GM12892 (cell line): ENCODE measurements at places on chromosomes 6 and 20.

DNA sequence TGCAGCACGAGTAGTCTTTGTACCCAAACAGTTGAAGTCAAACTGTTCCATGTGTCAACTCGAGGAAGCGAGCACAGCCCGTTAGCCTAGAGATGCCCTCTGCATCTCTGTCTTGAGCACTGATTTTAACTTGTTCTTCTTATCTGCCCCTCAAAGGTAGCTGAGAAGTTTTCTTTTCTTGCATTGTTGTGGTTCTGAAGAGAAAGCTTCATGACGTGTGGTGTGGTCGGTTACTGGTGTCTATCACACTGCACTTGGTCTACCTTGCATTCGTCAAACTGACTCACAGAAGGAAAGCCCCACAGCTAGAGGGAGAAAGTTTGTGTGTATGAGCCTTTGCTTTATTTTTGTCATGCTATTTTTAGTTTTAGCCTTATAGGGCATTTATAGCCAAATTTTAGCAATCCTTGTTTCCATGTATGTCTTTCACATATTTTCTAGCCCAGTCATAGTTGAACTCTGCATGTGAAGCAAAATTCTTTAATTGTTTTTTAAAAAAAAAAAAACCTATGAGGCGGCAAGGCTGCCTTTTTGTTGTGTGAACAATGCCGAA lies 115.1 kb downstream of the JAG1 start:
- no peak for DNase-seq

DNA sequence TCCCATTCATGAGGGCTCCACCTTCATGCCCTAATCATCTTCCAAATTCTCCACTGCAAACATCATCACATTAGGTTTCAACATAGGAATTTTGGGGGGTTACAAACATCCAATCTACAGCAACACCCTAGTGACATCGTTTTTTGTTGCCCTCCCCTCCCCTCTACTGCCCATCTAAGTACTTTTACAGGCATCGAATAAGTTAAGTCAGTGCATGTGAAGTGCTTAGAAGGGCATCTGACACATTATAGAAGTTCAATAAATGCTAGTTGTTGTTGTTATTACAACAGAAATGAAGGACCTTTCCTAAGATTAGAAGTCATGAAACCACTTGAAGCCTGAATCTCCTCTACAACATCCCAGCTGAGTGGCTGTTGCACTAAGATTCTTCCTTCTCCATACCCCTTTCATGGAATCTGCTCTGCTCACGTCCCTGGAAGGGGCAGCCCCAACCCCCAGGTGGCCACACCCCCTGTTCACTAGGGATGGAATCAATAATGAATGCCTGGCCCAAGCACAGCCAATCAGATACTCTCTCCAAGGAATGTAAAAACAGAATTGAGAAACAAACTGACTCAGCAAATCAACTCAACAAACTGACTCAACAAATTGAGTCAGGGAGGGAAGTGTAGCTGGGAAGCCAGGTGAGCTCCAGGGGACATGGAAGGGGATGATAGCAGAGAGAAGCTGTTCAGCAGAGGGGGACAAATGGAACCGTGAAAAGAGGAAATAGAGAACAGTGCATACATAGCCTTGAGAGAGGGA lies 3.9 kb upstream of the LRP11 start:
- DNase-seq: no peak

- DNase-seq: no peak
Measured at GRCh38 chr6:86961455-86962200, 24.3 kb downstream of the HTR1E start.

DNA sequence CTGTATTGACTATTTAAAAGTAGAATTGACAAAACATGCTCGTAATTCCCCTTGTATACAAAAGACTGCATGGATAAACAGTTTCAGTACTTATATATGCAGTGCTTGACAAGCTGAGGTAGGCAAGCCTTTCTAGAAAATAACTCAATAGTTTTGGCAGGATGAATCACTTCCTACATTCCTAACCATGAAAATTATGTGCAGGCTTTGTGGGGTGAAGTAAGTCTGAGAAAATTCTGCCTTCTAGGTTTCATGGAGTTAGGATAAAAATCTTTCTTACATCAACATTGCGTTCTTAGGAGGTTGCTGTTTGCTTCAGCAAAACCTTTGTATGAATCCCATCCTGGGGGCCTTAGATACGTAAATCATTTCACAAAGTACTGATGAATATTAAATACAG lies 801.4 kb upstream of the EYS start:
- DNase-seq: no peak

DNA sequence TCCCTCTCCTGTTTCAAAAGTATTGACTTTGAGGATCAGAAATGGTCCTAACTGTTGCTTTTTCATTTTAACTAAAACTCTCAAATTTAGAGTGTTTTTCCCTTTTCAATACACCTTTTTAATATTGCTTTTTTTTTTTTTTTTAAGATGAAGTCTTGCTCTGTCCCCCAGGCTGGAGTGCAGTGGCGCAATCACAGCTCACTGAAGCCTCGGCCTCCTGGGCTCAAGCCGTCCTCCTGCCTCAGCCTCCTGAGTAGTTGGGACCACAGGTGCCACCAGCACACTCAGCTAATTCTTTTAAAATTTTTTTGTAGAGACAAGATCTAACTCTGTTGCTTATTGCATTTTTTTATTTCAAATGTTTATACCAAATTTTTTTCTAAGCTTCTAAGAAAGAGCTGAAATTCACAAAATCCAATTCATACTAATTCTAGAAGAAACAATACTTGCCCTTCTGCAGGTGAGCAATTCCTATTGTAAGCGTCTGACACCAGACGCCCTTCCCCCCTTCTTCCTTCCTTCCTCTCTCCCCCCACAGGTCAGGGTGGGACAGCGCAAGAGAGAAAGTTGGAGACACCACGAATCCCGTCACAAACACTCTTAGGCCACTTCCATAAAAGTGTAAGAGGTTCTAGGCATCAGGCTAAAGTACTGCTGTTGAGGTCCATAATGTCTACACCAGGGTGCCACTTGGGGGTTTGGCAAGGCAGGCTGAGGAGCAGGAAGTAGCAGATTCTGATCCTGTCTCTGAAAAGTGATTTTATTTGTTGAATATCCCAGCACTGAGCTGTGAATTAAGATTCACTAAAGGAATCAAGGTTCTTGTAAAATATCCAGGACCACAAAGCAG lies 12.8 kb downstream of the DLL1 start:
- no peak for DNase-seq

DNA sequence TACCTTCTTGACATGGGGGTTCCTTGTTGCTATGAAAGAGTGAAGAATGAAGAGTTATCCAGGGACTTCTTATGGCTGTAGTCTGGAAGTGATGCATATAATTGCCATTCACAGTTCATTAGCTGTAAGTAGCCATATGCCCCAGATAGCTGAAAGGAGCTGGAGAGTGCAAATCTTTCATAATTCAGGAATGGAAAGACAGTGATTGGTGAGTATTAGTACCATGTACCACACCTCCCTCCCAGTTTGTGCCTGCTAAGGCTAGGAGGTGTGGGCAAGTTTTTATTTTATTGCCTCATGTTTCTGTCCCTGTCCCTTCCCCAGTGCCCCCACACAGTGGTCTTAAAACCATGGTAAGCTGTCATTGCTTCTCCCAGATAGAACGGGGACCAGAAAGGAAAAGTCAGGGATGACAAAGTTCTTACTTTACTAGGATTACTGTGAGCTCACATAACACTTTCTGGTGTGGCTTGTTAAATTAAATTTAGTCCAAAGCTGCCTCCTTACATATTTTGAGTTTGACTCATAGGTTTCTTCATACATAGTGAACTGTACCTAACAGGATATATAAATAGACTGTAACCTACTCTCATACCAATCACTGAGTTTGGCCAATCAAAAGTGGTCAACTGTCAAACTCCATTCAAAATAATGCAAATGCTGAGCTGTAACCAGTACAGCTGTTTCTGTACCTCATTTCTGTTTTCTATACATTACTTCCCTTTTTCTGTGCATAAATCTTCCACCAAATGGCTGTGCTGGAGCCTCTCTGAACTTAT lies 119.4 kb downstream of the RFPL4B start:
- no peak for DNase-seq
